ENCODE measurements at places on chromosomes 5 and 9. TPM values are rescaled to one million over a fixed set of nuclear protein-coding genes. Genes with fewer than 3 reads are reported as not detected.

The TMEM215 gene
- total RNA-seq, result not detected

The RETREG1 gene
- total RNA-seq, result 93.5 TPM

The PCDHB15 gene
- 1.1 TPM for total RNA-seq

The TRAF2 gene
- total RNA-seq, result 60.6 TPM

The STK32A gene
- total RNA-seq, result not detected

- DNase-seq, result no peak
- H3K4me3 ChIP-seq, result no peak overlapping the region
- H3K36me3 ChIP-seq, result no peaks in the 10 kb centered on the region
- H3K4me1 ChIP-seq, result peaks cover 9% of the 10 kb centered on the region
- peaks cover 2% of the 10 kb centered on the region for H3K27me3 ChIP-seq
Observed at GRCh38 chr9:92773810-92774209, 9.2 kb upstream of the BICD2 start.

DNA sequence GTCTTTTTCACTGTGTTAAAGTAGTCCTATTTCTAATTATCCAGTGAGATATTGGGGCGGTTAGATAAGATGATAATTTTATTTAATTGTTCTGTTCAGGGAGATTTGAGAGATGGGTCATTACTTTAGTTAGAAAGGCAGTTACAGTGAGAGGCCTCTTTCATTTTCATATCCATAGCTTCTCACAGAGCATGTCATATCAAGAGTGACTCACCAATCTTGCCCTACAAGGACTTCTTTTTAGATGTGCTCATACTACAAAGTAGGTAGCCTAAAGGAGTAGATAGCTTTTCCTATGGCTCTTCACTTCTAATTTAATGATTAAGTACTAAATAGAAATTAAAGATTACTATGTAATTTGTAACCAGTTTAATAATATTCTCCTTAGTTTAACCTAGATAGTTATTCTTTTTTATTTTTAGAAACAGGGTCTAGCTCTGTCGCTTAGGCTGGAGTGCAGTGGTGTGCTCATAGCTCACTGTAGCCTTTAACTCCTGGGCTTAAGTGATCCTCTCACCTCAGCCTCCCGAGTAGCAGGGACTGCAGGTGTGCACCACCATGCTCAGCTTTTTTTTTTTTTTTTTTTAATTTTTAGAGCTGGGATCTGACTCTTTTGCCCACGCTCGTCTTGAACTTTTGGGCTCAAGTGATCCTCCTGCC is 71.0 kb downstream of the FER start:
- peaks cover 3% of the 10 kb centered on the region for H3K4me1 ChIP-seq
- DNase-seq, result no peak
- no peaks in the 10 kb centered on the region for H3K36me3 ChIP-seq
- H3K4me3 ChIP-seq, result no peak overlapping the region

- H3K36me3 ChIP-seq, result no peaks in the 10 kb centered on the region
- DNase-seq, result no peak
- H3K4me1 ChIP-seq, result no peaks in the 10 kb centered on the region
Observed at GRCh38 chr9:115099901-115100300, 18.1 kb downstream of the TNC start.

GRCh38 chr5:14190194-14191164 is 47.3 kb downstream of the TRIO start:
- peaks cover 47% of the 10 kb centered on the region for H3K4me1 ChIP-seq
- peak overlapping the region; percentile 82 for H3K27ac ChIP-seq
- H3K4me3 ChIP-seq, result no peak overlapping the region

DNA sequence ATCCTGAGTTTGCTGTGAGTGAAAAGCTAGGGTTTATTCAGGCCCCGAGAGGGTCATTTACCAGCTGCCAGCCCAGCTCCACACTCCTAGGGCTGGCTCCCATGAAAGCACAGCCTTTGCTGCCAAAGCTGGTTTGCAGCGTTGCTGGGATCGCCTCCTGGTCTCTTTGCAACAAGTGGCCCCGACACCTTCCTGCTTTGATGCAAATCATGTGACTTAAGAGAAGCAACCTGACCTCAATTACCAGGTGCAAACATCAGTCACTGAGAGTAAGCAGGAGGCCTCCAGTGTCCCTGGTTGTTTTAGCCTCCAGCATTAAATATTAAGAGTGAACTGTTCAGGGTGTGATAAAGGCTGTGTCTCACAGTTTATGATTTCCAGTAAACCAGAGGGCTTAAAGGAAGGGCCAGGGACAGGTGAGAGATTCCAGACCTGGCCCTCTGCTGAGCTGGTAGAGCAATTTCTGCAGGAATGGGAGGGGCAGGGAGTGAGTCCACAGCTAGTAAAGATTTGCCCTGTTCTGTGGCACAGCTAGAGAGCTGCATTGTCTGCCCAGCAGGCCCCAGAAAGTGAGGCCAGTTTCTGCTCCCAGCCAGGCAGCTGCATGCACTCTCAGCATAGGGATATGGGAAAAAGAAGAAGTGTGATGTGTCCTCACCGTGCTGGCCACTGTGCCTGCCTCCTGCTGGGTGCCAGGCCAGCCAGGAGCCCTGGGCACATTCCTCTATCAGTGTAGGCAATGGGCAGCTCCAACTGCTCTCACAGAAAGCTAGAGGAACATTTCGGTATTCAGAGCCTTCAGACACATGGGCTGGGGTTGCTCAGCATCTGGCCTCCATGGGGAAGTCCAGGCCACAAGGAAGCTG is 58.0 kb downstream of the SLC22A5 start:
- H3K4me3 ChIP-seq, result no peak overlapping the region
- peaks cover 88% of the 10 kb centered on the region for H3K4me1 ChIP-seq
- H3K36me3 ChIP-seq, result no peaks in the 10 kb centered on the region
- peak; percentile 80 for DNase-seq

DNA sequence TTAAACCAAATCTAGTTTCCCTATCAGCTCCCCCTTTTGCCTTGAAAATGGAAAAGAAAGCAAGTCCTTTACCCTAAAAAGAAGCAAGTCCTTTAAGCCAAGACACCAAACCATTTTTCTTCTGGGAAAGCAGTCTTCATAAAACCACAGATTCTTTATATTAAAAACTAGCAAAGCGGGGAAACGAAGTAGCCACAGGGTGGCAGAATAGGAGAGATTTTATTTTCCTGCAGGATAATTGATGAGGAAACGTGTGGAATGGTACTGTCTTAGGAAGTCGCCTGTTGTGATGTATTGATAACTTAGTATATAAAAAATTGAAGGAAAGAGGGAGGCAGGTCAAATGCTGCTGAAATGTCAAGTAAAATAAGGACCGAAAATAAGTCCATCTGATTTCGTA is 41.1 kb downstream of the ZNF883 start:
- H3K27me3 ChIP-seq, result peaks cover 17% of the 10 kb centered on the region
- no peak overlapping the region for H3K4me3 ChIP-seq
- no peak for DNase-seq
- H3K36me3 ChIP-seq, result no peaks in the 10 kb centered on the region
- no peak overlapping the region for H3K27ac ChIP-seq

- no peaks in the 10 kb centered on the region for H3K27me3 ChIP-seq
- H3K27ac ChIP-seq, result no peak overlapping the region
- no peaks in the 10 kb centered on the region for H3K4me1 ChIP-seq
- no peaks in the 10 kb centered on the region for H3K36me3 ChIP-seq
- no peak overlapping the region for H3K4me3 ChIP-seq
Observed at GRCh38 chr5:421287-421880, 21.6 kb upstream of the EXOC3 start.

GRCh38 chr5:77498952-77499351 is 6.8 kb upstream of the WDR41 start:
- no peaks in the 10 kb centered on the region for H3K4me1 ChIP-seq
- H3K36me3 ChIP-seq, result no peaks in the 10 kb centered on the region
- H3K27ac ChIP-seq, result no peak overlapping the region
- no peak overlapping the region for H3K4me3 ChIP-seq

GRCh38 chr5:142597546-142598337 is 88.1 kb downstream of the FGF1 start:
- H3K4me1 ChIP-seq, result peaks cover 5% of the 10 kb centered on the region
- H3K27me3 ChIP-seq, result peaks cover 3% of the 10 kb centered on the region
- H3K4me3 ChIP-seq, result no peak overlapping the region
- no peak overlapping the region for H3K27ac ChIP-seq

- peaks cover 6% of the 10 kb centered on the region for H3K4me1 ChIP-seq
- no peak overlapping the region for H3K4me3 ChIP-seq
- DNase-seq, result no peak
Observed at GRCh38 chr5:66992547-66992946, 204.1 kb downstream of the CD180 start.
